ENCODE measurements at places on chromosomes 2 and 18.

DNA sequence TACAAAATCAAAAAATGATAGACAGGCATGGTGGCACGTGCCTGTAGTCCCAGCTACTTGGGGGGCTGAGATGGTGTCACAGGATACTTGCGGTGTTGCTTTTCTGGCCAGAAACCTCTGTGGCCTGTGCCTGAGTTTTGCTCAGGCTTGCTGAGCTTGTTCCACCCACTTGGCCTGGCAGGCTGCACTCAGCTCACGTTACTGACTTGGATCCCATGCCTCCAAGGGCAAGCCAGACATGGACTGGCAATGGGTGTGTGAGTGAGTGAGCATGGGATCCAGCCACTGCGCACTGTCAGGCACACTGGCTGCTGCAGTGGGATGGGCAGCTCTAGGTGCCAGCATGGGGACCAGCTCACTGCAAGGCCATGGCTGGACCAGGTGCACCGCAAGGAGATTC is 67.9 kb downstream of the NCAPH start:
- no peak for DNase-seq

DNA sequence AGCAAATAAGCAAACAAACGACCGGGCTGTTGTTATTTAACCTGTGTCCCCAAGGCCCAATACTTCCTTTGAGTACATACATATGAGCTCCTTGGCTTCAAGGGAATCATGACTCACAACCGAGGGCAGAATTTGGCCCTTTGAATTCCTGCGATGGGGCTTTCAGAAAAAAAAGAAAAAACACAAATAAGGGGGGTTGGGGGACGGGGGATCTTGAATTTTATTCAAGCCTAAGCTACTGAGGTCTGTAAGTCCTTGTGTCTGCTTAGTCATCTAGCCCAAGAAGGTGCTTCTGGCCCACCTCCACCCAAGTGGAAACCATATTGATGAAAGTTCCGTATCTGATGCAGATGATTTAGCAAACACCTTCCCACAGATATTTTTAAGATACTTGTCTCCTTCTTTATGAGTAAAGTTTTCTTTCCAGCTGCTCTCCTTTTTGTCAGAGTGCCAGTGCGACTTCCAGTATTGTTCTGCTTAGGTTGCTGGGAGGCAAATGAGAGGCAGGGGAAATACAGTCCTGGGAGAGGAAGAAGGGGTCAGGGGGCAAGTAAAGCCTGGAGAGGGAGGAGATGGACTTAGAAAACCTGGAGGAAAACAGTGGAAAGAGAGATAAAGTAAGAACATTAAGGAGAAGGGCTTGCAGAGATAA is 169.6 kb downstream of the ZEB2 start:
- DNase-seq, result no peak

DNA sequence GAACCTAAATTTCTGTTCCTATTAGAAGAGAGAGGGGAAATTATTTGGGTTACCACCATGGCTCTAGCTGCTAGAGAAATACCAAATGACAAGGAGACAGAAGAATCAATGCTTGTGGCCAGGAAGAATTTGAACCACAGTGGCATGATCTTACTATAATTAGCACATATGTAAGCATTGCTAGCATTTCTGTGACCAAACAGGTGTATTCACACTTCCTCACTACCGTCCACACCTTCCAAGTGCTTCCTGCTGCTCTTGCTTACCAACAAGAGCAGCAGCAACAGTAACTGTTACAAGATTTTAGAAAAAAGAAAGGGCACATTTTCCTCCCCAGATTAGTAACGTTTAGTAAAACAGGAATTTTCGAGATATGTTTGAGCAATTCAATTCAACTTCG is 60.5 kb downstream of the CDH7 start:
- DNase-seq, result no peak

- no peak for DNase-seq
Observed at GRCh38 chr18:59041819-59042815, 97.6 kb upstream of the SEC11C start.

DNA sequence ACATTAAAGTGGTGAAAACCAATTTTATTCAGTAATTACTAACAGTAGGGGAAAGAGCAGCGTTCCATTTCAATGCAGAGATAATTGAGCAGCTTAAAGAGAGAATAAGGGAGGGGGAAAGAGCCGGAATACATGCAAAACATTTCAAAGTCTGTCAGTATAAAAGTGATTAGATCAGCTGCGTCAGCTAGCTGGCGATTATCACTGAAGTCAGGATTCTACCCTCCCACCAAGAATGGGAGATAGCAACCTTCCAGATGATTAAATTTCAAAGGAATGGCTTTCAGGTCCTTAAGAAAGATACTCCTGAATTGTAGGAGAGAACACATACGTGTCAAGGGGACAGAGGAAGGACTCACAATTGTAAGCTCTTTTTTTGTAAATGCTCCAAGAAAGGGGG is 2.7 kb upstream of the ZC3H6 start:
- no peak for DNase-seq

DNA sequence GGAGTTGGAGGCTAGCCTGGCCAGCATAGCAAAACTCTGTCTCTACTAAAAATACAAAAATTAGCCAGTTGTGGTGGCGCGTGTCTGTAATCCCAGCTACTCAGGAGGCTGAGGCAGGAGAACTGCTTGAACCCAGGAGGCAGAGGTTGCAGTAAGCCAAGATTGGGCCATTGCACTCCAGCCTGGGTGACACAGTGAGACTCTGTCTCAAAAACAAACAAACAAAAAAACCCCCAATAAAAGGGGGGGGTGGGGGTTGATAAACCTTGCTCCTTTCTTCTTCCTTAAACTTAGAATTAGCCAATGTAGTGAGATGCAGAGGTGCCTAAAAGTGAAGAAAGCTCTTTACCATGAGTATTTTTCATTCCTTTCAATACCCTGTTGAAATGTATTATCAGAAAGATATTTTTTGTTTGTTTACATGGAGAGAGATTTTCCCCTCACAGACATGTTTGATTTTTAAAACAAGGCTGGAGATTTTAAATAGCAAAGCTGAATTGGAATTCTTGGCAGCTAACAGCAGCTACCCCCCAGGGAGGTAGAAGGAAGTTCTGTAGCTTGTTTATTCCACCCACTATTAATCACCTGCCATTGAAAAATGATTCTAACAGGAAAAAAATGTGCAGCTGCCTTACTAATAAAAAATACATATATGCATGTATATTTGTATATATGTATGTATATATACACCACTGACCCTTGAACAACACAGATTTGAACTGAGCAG is 48.6 kb downstream of the GYPC start:
- DNase-seq, result no peak

DNA sequence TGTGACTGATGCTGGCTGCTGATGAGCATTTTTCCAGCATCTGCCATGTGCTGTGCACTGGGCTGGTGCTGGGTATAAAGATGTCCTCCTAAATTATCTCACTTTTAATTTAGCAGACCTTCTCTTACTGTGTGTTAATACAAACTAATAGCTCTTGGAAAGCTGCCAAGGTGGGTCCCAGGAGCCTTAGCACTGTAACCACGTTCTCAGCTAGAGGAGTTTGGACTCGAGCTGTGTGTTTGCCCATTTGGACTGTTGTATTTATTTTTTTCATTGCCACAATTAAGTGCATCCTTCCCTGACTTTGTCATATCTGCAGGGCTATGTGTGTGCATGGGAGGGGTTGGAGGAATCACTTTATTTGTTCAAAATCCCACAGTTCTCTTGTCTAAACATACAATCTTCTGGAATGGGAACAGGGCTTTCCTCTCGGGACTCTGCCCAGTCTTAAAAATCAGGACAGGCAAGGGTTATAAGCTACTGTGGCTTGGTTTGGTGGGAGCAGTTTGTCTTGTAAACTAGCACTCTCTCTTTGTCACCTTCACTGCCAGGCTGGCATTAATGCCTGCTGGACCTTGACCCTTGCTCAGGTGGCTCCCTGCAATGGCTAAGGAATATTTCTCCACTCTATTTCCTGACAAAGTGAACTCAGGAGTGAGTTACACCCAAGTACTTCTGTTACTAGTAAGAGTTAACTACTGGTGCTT is 129.7 kb upstream of the MGAT5 start:
- DNase-seq, result no peak

GRCh38 chr2:69535817-69536241 is 98.6 kb upstream of the NFU1 start:
- DNase-seq, result no peak

DNA sequence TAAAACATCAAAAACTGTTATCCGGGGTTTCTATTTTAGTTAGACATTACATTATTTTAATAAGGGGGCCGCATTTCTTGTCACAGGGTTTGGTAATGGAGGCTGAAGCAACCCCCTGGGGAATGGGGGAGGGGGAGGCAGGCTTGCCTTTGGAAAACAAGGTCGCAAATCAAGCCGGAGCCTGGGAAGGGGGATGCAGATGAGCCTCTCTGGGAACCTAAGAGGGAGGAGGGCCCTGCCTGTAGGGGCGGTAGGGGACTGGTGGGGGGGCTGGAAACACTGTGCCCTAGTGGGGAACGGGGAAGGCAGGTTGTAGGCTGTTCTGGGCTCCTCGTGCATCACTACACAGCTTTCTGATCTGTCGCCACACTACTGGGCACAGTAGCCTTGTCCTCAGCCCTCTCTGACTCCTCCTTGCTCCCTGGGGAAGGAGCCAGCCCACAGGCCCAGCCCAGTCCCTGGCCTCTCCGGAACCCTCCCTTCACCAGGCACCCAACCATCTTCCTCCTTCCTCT is 170.2 kb upstream of the SMAD2 start:
- DNase-seq, result no peak

All from GM12892 (cell line).